ENCODE measurements at places on chromosomes 2 and 18. TPM values are rescaled to one million over a fixed set of nuclear protein-coding genes. Genes with fewer than 3 reads are reported as not detected.

Gene KYNU
- 2.8 TPM for total RNA-seq

Gene POTEC
- total RNA-seq = under 0.01 TPM

Gene CNTNAP5
- total RNA-seq = under 0.01 TPM

Gene CHRND
- total RNA-seq = not detected

Gene IL1B
- 229 TPM for total RNA-seq

Gene C1D
- total RNA-seq = 33.3 TPM

Gene PAX3
- total RNA-seq = not detected

Gene SATB2
- total RNA-seq = 9.9 TPM

Gene PRKAG3
- under 0.01 TPM for total RNA-seq
